ENCODE measurements at places on chromosomes 13 and 19.
A peak's percentile ranks its signal among the peaks of the same experiment; 100 is the strongest.

DNA sequence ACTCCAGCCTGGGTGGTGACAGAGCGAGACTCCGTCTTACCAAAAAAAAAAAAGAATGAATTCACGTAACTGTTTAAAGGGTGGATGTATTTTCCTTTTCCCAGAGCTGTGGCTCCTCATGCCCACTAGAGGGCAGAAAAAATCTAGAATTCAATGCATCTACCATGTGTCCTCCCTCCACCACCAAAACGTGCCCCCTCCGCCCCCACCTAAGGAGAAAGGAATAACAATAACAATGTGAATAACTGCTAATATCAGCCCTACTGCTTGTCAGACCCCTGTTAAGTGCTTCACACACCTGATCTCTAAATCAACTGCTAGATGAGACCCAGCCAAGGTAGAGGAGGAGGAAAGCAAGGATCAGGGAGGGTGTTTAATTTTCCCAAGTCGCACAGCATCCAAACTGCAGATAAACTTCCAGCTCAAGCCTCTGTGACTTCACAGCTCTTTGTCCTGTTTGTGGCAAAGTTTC, 20.2 kb upstream of the PNMA8B start:
- DNase-seq = no peak

DNA sequence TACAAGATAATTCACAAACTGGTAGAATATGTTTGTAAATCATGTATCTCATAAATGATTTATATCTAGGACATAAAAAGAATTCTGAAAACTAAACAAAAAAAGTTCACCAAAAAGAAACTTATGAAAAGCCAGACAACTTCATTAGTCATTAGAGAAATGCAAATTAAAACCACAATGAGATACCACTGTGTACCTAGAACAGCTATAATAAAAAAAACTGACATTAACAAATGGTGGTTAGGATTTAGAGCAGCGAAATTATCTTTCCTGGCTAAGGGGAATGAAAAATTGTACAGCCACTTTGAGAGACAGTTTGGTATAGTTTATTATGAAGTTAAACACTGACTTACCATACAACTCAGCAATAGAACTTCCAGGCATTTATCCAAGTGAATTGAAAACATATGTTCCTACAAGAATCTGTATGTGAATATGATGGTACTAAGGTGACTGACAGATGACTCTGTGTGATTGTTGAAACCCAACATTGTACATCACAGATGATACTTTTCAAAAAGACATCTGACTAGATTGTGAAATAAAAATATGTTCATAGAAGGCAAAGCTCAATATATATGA, 41.8 kb downstream of the UGGT2 start:
- no peak for DNase-seq

GRCh38 chr13:38630780-38631179, 56.1 kb upstream of the FREM2 start:
- DNase-seq = no peak

GRCh38 chr13:30744056-30744680, 8.8 kb downstream of the ALOX5AP start:
- DNase-seq = peak; percentile 71

DNA sequence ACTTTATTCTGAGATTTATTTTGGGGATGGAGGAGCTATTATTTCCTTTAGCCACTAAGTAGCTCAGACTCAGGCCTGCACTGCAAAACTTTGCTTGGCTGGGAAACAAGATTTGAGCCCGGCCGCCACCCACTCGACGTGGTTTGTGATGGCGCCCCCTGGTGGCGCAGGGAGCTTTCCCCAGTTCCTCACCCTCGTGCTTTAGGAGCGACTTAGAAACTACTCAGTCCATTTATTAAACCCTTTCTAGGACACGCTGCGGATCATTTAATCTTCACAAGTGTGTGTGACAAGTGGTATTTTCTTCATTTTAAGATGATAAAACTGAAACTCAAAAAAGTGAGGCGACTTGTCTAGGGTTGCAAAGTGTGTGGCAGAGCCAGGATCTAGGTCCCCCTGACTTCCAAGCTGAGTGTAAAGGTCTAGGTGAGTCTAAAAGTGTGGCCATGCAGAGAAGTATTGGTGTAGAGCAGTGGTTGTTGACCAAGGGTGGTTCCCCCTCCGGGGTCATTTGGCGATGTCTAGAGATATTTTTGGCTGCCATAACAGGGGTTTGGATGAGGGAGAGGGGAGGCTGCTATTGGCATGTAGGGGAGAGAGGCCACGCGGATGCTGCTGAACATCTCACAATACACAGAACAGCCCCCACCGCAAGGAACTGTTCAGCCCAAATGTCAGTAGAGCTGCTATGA, 2.2 kb downstream of the CXCL17 start:
- peak; percentile 62 for DNase-seq

DNA sequence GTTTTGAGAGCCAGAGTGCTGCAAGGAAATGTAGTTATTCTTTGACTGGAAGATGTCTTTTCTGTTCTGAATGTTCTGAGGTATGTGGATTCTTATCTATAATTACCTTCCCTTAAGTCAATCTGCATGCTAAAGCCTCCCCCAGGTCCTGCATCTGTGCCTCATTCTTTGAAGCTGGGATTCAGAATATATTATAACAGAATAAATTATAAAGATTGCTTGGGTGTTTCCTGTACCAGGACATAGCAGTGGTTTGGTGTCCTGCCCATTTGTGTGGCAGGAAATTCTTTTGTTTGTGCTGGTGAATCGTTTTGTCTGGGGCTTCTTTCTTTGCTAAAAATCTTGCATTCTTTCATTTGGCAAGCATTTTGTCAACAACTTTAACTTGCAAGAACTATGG, 60.2 kb downstream of the ITGBL1 start:
- no peak for DNase-seq

GRCh38 chr13:35475960-35476943, at the start of gene MAB21L1:
MAB21L1 (minus strand) TSS chr13:35476689; CDS start chr13:35476138, 551 bp downstream.
- DNase-seq = no peak

DNA sequence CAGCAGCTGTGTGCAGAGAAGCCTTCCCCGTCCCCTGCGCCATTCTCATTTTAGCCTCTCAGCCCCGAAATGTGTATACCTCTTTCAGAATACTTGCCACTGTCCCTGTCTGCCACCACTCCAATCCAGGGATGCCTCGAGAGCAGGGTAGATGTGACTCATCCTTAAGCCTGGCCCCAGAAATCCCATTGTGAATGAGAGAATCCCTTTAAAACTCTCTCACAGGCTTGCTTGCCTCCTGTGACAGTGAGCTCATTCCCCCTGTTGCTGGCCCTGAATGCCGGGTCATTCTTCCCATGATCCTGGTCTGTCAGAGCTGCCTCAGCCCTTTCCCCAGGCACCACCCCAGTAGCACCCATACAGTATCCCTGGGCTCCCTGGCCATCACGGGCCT, 9.6 kb downstream of the AP2A1 start:
- DNase-seq = no peak

DNA sequence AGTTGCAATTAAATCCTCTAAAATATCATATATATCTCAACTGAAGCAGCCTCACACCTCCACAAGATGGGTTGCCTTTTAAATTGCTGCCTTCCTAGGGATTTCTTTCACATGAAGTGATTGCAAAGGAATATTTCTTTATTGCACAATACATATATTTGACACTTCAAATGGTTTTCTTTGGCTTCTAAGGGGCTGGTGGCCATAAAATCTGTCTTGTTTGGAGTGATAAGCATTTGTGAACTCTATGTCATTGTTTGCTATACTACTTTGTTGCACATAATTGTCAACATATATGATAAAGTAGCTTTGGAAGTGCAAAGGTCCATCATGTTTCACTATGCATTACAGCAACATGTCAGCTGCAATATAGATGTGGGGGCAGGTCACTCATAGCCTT, 2380.9 kb downstream of the PCDH9 start:
- no peak for DNase-seq

DNA sequence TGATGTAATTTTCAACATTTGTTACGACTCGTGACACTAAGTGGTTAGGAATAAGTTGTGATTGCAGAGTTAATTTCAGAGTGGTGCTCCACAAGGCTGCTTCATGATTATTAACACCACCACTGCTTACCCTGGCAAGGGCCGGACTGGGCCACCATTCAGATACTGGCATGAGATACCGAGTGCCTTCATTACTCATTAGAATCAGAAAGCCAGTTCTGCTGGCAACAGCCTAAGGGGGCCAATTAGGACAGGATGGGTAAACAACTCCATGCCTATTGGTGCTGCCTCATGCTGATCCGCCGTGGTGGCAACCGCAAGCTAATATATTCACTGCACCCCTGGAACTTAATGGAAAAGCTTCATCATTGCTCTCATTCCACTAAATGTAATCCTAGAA, 575.1 kb downstream of the EFNB2 start:
- no peak for DNase-seq

- no peak for DNase-seq
Observed at GRCh38 chr13:28035146-28035782, 46.8 kb upstream of the URAD start.

GRCh38 chr13:75329097-75329496, 152.9 kb downstream of the TBC1D4 start:
- no peak for DNase-seq

GRCh38 chr19:17681505-17682125, 6.5 kb downstream of the UNC13A start:
- DNase-seq = peak; percentile 3

DNA sequence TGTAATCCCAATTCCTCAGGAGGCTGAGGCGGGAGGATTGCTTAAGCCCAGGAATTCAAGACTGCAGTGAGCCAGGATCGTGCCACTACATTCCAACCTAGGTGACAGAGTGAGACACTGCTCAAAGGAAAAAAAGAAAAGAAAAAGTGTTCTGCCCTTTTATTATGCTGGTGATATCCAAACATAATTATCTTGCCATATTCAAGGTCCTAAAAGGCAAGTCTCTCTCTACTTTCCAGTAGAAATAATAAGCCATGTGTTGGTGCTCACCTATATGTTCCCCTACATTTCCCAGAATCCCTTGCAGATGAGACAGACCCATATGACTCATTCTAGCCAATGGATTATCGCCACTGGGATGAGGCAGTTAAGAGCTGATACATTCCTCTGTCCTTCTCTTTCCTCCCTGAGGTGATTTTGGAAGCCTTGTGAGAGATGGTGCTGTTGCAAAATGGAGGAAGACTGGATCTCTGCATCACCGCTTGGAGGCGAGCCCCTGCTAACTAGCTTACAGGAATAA, 58.3 kb upstream of the MRI1 start:
- DNase-seq = no peak

DNA sequence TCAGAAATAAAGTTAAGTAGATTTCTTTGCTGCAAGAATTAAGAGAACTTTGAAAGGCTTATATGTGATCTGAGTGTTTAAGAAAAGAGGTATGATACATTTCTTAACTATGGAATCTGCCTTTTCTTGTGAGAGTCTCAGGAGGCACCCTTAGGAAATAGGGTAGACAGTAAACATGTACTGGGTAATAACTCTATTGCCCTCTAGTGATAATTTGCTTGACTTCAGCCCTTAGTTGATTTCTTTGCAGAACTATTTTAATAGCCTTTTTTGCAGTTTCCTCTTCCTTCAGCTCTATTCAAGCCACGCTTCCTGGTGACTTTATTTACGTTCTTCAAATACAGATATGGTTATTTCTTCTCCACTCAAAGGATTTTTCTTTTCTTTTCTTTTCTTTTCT, 37.0 kb upstream of the CCNA1 start:
- DNase-seq = no peak

- DNase-seq = no peak
Observed at GRCh38 chr13:33101835-33102234, 85.6 kb downstream of the KL start.

GRCh38 chr13:34522808-34523207, 419.3 kb upstream of the NBEA start:
- no peak for DNase-seq

GRCh38 chr19:38264486-38265212, at the start of gene SPINT2:
SPINT2 (plus strand) TSS chr19:38264573; CDS start chr19:38264893, 320 bp downstream.
- DNase-seq = peak; percentile 16

GRCh38 chr13:80083853-80084676, 256.9 kb downstream of the SPRY2 start:
- DNase-seq = no peak

DNA sequence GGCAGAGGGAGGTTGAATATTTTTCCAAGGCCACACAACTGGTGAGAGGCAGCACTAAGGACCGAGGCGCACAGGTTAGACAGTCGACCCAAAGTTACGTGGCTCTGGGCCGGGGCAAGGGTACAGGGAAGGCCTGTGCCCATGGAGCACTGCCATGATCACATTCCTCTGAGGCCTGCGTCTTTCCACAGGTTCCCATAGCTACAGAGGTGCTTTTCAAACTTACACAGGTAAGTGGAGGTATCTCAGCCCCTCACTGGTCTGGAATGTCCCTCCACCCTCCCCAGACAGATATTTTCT, 814 bp downstream of the ZNF211 start:
- DNase-seq = no peak

DNA sequence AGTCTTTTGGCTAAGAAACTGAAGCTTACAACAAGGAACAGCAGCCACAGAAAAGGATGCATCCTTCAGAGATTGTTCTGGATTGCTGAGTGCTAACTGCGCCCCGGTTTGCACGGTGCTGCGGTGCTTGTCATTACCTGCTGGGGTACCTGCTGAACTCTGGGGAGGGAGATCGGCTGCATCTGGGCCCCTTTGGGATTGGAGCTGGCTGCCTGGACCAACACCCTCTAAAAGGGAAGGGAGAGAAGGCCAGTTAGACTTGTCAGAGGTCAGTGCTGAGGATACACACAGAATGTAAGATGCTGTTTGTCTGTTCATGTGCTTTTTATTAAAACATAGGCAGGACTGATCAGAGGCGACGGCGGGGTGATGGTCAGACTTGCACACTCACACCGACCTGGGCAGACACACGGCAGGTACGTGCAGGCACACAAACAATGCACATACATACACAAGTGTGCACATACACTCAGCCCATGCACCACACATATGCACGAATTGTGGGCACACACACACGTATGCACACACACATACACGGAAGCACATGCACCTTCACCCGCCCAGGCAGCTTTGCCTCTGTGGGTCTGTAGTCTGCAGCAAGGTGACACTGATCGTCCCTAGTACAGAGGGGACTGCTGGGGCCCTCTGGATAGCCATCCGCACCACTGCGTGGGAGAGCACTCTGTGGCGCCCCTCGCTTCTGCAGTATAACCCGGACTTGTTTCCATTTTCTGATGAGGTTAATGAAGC, 66.1 kb downstream of the RFX2 start:
- no peak for DNase-seq

DNA sequence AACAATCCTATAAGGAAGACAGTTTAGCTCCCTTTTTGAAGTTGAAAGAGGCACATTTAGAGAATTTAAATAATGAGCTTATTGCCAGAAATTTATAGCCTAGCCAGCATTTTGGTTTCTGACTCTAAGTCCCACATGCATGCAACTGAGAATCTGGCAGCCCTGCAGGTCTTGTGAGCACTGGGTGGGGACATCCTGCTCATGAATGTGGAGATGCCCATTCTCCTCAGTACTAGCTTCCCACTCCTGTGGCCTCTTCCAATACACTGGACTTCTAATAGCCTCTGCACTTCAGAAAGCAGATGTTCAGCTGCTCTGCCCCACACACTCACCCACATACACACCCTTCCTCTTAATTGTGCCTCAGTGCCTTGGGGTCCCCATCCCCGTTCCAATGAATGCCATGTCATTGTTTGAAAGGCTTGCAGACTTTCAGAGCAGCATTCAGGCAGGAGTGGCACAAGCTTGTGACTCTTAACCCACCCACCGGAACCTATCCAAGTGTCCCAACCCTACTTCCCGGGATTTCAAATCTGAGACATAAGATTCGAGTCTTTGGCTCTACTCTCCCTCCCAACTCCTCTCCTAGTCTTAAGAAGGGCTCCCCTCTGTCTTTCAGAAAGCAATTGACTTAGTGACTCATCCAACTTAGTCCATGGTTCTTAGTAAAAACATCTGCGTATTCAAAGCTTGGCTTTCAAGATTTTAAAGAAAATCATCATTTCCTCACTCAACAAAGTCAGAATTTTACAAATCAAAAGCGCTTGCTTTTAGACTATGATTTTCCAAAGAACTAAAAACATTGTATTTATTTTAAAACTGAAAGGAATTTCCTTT, 80.0 kb upstream of the FREM2 start:
- DNase-seq = no peak
